Cortex of kidney (tissue), 1 donor: ENCODE measurements at places on chromosomes 16 and 17.

GRCh38 chr17:45640141-45640850 is 143.8 kb upstream of the CRHR1 start:
- no peak for DNase-seq

DNA sequence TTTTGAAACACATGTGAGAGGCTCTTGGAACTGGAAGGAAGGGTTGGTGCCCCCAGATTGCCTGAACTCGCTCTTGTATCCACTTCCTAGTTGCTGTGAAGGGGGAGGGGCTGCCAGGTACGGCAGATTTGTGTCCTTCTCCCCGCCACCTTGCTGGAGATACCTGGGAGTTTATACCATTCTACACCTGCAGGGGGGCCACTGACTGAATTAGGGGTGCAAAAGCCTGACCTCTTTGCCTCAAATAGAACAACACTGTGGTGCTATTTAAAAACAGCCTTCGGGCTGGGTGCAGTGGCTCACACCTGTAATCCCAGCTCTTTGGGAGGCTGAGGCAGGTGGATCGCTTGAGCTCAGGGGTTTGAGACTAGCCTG is 35.1 kb upstream of the IL34 start:
- no peak for DNase-seq

DNA sequence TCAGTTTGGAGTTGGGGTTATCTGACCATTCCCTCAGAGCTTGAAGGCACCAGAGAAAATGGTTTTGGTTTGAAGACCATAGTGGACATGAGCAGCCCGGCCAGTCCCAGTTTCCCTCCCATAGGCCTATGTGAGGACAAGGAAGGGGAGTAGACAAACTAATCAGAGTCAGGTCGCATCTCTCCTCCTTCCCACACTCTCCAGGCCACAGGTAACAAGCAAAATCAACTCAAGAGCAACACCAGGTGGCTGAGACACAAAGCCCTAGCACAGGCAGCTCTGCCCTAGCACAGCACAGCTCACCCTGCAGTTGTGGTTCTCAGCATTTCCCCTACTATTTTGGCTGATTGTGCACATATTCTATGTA is 7.2 kb downstream of the SUPT4H1 start:
- no peak for DNase-seq

- DNase-seq = no peak
These were observed 699 bp upstream of the MAP1LC3B start for GRCh38 chr16:87391324-87391949.

- DNase-seq = no peak
These were observed 256.9 kb downstream of the ENGASE start for GRCh38 chr17:79331492-79331891.
